ENCODE measurements at places on chromosomes 5 and 9.

DNA sequence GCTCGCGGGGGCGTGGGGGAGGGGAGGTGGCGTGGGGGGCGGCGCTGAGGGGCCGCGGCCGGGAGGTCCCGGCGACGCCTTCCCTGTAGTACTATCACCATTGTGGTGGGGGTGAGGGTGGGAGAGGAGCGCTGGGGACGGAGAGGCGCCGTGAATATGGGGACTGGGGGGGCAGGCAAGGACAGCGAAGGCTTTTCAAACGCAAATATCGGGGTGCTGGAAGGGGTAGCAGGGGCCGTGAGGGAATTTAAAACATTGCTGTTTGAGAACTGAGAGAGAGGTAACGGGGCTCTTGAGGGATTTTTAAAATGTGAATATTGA lies 427 bp downstream of the RBM27 start:
- DNase-seq, result no peak

DNA sequence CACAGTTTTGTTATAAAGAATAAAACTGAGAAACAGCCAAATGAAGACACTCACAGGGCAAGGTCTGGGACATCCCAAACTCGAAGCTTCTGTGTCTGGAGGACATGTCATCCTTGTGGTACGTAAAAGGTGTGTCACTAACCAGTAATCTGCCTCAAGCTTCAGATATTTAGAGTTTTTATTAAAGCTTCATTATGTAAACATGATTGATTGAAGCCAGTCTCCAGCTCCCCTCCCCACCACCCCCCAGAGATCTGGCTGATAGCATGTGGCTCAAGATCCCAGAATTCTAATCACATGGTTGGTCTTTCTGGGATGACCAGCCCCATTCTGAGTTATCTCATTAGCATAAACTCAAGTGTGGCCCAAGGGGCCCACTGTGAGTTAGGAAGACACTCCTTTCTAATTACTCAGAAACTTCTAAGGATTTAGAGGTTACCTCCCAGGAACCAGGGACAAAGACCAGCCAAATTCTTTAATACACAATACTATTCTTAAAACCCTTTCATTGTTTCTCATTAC lies 31.4 kb upstream of the ERAP1 start:
- DNase-seq, result no peak

DNA sequence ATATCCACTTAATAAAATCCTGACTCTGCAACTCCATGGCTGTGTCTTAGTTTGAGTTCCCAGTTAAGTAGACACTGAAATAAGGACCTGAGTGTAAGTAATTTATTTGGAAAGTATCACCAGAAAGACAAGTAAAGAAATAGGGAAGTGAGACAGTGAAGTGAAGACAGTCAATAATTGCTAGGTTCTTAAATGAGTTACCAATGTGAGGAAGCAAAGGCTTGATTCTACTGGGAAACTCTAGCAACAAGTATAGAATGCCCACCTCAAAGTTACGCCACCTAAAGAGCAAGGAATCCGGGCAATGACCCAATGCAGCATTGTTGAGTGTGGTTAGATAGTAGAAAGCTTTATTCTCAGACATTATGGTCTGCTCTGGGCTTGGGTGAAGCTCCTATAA lies 383.9 kb downstream of the TLR4 start:
- no peak for DNase-seq

- no peak for DNase-seq
Observed at GRCh38 chr5:28215091-28215490, 1176.7 kb upstream of the CDH9 start.

DNA sequence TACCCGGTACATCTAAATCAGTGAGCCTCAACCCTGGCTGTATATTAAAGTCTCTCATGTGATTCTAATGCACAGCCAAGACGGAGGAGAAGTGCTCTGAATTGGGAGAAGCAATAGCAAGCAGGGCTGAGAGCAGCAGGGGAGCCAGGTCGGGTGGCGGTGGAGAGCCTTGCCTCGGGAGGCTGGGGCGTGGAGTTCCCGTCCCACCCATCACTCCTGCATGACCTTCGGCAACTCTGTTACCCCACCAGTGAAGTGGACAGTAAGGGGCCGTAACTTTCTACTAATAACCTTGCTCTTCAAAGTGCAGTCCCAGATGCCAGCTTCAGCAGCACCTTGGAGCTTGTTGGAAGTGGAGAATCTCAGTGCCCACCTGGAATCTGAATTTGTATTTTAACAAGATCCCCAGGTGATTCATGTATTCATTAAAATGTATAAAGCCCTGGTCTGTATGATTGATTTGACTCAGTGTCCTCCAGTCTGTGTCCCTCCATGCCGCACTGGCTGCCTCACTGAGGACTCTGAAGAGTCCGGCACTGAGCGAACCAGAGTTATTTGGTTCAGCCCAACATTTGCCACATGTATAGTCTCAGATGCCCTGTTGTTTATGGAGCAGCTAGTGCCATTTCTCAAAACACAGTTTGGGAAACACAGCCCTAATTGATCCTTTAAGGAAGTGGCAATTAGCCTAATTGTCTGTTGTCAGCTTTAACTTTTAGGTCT lies 6.5 kb downstream of the ERGIC1 start:
- DNase-seq, result no peak

GRCh38 chr5:77960863-77961396 lies 184.8 kb upstream of the TBCA start:
- peak; percentile 29 for DNase-seq

DNA sequence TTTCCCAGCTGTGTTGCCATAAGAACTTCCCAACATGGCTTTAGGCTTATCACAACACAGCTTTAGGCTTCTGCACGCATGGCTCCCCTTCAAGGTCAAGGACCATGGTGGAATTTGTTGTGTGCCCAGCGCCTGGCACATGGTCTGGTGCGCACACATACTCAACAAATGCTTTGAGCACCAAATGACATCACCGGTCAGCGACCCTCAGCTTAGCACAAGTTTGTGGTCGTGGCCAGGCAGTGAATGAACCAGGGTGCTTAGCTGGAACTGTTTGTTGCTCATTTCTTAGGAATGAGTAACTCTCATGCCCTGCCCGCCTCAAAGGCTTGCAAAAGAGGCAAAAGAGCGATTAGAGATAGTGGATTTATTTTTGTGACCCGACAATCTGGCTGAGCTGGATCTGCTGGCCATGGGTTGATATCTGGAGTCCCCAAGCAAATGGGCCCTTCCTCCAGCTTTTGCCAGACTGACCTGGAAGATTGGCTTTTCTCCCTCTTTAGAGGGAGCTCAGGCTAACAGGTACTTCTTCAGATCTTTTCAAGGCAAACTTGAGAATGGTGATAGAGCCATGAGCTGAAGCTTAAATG lies 58.9 kb downstream of the DAP start:
- DNase-seq, result no peak

- DNase-seq, result no peak
Observed at GRCh38 chr5:114418176-114419066, 56.6 kb downstream of the KCNN2 start.

DNA sequence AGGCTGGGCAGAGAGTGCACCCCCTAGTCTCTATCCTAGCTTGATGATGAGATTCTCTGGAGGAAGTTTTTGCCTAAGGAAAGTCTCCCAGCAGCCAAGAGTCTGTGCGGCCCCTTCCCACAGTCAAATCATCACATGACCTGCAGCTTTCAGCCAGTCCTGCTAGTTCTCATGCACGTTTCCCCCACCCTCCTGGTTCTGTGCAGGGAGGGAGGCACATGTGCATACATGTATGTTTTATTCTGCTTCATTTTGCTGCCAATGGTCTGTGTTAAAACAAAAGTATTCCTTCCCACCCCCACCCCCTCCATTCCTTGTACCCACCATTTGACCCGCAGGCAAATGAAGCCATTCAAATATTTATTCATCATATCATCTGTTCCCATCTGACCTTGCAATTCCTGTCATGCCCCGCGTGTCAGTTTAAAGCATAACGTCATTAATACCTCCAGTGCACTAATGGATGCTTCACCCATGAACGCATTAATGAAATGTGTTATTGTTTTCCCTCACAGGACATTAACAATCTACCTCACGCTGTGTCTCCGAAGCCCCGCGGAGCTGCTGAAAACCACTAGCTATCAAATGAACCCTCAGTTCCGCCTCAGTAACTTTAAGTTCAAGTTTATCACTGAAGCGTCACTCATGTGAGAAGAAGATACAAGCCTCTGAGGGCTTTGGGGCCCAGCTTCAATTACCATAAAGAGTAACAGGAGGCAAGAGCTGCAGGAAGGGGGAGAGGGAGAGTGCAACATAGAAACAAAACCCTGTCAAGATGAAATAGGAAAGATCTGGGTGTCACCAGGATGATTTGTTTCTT lies 139.6 kb downstream of the RASEF start:
- no peak for DNase-seq

GRCh38 chr5:156589946-156590216 lies 260.2 kb upstream of the PPP1R2B start:
- DNase-seq, result no peak

- no peak for DNase-seq
Observed at GRCh38 chr9:79154806-79155205, 417.0 kb upstream of the TLE4 start.

GRCh38 chr5:61640179-61641021 lies 308.3 kb downstream of the ZSWIM6 start:
- no peak for DNase-seq

- peak; percentile 79 for DNase-seq
Observed at GRCh38 chr5:80246995-80247729, 8.7 kb downstream of the SERINC5 start.

- DNase-seq, result no peak
Observed at GRCh38 chr5:174235221-174236011, 189.9 kb downstream of the NSG2 start.

DNA sequence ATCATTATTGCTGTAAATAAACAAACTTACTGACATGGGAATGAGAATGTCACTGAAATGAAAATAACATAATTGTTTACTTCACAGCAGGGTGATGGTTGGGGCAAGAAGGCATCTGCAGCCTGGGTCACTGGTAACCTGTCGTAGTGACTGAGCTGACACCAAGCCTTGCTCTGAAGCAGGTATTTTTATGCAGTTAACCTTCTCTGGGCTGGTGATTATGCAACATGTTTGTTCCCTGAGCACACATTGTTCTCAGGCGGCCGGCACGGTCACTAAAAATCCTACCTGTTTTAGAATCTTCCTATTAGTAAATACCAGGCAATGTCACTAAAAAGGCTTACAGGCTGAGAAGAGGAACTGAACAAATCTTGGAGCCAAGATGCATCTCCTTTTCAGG lies 157.7 kb upstream of the NR3C1 start:
- no peak for DNase-seq

DNA sequence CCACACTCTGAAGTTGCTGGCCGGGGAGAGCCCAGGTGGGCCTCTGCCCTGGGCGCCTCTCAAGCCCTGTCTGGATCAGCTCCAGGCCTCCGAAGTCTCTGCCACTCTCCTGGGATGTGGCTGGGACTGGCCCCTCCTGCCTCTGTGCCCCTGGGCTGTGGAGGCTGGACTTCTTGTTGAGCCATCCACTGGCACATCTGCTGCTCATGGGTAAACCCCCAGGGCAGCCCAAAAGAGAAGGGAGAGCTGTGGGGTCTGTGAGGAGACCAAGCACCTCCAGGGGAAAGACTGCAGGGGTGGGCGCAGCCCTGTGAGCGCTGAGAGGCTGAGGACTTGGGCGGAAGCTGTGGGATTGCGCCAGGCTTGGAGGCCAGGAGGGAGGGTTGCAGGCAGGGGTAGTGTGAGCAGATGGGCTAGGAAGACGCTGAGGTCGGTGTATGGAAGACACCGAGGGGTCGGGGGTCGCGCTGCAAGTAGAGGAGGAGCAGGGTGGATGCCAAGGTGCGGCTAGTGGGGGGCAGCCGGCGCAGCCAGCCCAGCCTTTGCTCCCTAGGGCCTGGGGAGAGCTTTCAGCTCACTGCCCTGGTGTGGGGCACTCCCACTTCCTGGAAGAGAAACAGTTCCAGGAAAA lies 118.1 kb downstream of the WNK2 start:
- no peak for DNase-seq

GRCh38 chr5:42090162-42090561 lies 165.1 kb downstream of the FBXO4 start:
- no peak for DNase-seq

- no peak for DNase-seq
Observed at GRCh38 chr5:151683986-151684588, 2.6 kb downstream of the SPARC start.

- DNase-seq, result no peak
Observed at GRCh38 chr5:137708796-137709559, 26.9 kb downstream of the KLHL3 start.

DNA sequence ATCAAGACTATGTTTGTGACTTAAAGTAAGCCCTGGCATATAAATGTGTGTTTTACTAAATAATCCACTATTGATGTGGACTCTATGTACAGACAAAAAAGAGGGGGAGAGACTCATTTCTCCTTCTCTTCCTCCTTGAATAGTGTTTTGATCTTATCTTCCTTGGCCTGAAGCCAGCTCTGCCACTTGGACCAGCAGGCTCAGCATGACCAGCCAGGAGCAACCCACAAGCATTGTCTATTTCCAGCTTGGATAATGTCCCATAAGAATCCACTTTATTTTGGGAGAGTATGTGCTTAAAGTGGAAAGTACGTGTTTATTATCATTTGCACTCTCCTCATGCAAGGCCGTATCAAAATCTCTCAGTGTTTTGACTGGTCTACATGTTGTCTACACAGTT lies 23.8 kb upstream of the SLC46A2 start:
- DNase-seq, result no peak

GRCh38 chr5:10607023-10607665 lies 43.3 kb downstream of the ANKRD33B start:
- DNase-seq, result peak; percentile 45

DNA sequence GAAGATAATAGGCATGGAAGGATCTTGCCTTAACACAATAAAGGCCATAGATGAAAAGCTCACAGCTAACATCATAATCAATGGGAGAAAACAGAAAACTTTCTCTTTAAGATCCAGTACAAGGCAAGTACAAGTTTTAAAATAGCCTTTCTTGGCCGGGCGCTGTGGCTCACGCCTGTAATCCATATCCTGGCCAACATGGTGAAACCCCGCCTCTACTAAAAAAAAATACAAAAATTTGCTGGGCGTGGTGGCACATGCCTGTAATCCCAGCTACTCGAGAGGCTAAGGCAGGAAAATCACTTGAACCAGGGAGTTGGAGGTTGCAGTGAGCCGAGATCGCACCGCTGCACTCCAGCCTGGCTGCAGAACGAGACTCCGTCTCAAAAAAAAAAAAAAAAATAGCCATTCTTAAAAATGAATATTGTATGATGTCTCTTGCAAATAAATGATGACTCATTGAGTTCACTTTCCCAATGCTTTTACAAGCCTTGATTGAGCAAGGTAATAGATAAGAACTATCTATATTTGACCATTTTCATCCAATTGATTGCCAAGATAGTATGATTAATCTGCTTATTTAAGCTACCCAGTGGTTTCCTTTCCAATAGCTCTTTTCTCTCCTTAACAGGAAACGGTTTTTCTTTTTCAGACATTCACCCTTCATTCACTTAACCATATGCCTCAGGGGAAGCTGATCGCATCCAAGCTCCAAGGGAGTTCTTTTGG lies 15.8 kb downstream of the CCDC152 start:
- DNase-seq, result no peak

Measured in activated CD8-positive, alpha-beta T cell treated with anti-CD3 and anti-CD28 coated beads for 36 hours (primary cell).